Umbilical cord (tissue), 2 donors: ENCODE measurements at places on chromosomes 7 and 10. TPM values are rescaled to one million over a fixed set of nuclear protein-coding genes. Genes with fewer than 3 reads are reported as not detected.

DNA sequence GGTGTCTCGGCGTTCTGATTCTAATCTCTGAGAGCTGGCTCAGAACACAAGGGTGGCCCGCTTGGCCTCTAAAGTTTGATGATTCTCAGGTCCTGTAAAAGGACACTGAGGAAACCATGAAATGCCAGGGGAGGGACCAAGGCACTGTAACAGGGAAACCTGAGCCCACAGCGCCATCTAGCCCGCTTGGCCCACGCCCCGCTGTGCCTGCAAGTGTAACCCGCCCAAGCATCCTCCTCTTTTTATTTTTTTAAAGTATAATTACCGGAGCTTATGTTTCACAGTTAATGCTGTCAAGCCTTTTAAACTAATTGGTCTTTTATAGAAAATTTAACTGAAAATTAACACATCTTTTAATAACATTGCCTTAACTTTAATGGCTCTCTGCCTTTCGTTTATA lies 734.7 kb downstream of the KCNMA1 start:
- DNase-seq: no peak

The ZNF394 gene
- total RNA-seq: 35.6 TPM

- DNase-seq: no peak
Observed at GRCh38 chr7:114856625-114857024, 65.3 kb upstream of the MDFIC start.

The COPS6 gene
- 19.5 TPM for total RNA-seq

DNA sequence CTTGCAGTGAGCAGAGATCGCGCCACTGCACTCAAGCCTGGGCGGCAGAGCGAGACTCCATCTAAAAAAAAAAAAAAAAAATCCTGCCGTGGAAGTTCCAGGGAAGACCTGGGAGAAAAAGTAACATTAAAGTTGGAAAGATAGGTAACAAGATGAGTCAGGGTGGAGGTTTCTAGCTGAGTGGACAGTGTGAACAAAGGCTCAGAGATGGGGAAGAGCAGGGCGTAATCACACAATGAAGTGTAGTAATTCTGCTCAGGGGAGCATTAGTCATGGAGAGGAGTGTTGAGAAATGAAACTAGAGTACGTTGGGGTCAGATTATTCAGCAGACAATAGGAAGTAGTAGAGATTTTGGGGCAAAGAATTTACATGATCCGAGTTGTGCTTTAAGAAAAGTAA lies 21.6 kb upstream of the WASL start:
- DNase-seq: no peak

DNA sequence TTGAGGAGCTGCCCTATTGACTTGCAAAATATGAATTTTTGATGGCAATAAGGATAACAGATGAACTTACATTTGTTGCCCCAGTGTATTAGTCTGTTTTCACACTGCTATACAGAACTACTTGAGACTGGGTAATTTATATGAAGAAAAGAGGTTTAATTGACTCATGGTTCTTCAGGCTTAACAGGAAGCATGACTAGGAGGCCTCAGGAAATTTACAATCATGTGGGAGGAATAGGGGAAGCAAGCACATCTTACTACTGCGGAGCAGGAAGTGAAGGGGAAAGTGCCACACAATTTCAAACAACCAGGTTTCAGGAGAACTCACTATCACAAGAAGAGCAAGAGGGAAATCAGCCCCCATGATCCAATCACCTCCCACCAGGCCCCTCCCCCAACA lies 57.9 kb downstream of the ZNF22 start:
- DNase-seq: no peak

- no peak for DNase-seq
Observed at GRCh38 chr7:38743899-38744298, 112.7 kb upstream of the AMPH start.

The CLCN1 gene
- not detected for total RNA-seq

- no peak for DNase-seq
Observed at GRCh38 chr7:129864042-129864441, 88.7 kb downstream of the UBE2H start.

DNA sequence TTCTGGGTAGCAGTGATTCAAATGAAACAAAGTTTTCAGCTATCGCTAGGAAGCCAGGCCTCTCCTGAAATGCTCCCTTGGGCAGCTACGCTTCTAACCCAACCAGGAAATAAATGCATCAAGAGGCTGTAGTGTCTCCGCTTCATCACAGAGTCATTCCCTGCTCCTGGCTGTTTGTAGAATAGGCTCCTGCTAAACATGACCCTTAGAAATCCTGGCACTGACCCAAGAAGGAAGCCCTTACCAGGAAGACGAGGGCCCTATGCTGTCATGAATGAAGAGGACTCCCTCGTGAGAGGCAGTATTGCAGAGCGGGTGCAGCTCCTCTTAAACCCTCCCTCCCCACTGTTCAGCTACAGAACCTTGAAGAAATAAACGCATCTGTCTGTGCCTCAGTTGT lies 48.3 kb downstream of the NOD1 start:
- no peak for DNase-seq

- no peak for DNase-seq
Observed at GRCh38 chr10:44056206-44056605, 328.7 kb downstream of the CXCL12 start.

The MYO3A gene
- 4.3 TPM for total RNA-seq

The LRGUK gene
- total RNA-seq: 0.48 TPM

DNA sequence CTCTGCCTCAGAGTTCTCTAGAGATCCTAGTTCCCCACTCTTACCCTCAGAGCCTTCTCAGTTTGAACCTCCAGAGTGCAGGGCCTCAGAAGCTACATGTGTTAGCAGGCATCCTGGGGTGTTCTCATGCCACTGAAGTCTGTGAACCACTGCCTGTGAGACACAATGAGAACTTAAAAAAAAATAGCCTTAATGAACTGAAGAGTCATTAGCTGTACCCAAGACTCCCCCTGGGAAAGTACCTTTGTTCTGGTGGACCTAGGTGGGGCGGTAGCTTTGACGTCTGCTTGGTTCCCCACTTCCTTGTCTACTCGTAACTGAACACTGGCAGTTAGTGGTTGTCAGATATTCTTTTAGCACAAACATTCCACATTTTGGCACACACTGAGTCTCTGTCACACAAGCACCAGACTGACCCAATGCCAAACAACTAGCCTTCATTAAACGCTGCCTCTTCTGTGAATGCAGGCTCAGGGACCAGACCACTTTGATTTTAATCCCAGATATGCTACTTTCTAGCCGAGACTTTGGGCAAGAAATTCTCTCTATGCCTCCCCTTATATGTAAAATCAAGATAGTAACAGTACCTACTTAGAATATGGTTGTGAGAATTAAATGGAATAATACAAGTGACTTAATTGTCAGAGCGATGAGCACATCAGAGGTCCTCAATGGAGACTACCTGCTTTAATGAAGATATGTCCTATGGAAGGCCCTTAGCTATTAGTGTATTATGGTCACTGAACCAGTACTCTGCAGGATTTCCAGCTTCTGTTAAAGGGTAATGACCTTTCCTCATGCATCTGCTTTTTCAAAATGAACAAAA lies 75.3 kb upstream of the CC2D2B start:
- no peak for DNase-seq

DNA sequence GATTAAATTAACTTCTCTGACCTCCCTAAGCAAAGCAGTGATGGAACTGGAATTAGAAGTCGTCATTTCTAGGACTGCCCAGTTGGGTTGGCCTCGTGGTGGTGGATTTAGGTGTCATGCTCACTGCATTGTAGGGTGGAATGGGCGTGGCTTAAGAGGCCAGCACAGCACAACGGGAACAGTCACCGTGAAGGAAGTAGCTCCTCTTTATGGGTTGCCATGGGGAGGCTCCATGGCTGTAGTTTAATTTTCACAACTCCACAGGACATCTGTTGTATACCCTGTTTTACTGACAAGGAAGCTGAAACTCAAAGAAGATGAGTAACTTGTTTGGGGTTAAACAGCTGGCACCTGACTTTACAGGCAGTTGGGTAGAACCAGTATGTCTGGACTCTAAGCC lies 208.3 kb downstream of the CELF2 start:
- DNase-seq: no peak

The MAGI2 gene
- 51.5 TPM for total RNA-seq

The EFCAB10 gene
- total RNA-seq: 0.48 TPM

DNA sequence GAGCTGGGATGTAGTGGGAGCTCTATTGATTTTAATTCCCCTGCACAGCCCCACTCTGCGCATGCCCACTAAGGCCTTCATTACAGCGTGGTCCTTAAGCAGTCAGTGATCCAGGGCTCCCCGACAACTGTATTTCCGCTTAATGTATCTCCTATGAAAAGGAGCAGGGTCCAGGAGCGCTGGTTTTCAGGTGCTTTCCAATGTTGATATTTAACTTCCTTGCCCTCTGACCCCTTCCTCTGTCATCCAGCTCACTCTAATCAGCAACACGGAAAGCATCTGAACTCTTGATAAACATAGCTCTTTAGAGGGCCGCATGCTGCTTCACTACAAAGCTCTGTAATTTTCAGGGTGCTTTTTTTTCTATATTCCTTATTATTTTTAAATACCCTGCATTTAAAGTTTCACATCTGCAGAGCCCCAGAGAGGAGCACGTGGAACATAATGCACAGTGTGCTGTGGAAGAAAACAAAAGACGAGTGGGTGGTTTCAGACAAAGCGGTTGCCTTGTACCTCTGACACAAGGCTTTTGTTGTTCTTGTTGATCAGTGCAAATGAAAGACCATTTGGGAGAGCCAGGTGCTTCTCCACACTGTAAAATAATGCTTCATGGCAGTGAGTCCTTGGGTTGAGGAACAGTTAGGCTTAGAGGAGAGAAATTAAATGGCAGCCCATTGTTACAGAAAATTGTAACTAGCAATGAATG lies 465.9 kb upstream of the CELF2 start:
- no peak for DNase-seq

The GRID2IP gene
- total RNA-seq: 0.96 TPM

DNA sequence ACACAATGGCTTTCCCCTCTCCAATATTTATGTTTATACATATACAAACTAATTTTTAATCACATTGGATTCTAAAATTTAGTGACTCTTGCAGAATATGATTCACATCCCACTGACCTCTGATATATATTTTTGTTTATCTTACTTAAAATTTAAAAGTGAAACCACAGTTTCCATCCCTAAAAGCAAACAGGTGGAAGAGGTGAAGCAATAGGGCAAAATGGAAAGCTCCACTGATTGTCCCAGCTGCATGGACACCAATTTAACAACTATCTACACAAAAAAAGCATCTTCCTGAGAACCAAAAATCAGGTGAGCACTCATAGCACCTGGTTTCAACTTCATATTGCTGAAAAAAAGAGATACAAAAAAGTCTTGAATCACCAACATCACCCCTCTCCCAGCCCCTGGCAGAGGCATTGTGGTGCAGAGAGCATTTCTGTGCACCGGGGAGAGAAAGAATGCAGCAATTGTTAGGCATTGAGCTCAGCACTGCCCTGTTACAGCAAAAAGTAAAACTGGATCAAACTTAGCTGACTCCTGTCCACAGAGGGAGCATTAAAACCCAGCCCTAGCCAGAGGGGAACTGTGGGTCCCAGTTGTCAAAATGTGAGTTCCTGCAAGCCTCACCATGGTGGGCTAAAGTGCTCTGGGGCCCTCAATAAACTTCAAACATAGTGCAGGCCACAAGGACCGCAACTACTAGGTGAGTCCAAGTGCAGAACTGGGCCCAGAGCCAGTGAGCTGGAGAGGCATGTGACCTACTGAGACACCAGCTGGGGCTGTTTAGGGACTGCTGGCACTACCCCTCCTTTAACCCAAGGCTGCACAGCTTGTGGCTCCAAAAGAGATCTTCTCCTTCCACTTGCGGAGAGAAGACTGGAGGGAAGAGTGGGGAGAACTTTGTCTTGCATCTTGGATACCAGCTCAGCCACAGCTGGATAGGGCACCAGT lies 92.1 kb downstream of the SIRT1 start:
- no peak for DNase-seq

DNA sequence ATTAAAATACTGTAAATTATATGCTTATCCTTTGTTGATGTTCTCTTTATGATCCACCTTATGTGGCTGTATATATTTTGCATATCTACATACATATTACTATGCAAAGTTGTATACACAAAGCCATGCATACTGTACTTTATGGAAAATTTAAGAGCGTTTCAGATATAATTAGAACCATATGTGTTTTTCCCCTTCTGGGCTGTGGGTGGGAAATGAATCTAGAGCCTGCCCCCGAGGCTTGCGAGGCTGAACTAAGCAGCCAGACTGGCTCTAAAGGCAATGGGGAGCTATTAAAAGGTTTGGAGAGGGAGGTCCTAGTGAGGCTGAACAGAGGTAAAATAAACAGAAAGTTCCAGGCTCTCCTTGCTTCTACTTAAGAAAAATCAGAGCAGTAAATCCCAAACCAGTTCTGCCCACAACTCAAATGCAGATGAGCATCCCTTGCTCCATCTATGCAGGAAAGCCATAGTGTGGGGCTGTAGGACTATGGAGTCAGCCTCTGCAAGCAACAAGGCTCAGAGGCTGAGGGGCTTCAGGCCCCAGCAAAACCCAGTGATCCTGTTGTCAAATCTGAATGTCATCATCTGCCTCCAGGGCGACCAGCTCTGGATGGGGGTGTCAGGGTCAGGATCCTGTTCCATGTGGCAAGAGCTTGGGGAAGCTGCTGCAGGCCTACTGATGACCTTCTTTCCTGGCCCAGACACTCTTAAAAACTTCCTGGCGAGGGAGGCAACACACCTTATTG lies 14.1 kb upstream of the DDIT4 start:
- peak; percentile 93 for DNase-seq

DNA sequence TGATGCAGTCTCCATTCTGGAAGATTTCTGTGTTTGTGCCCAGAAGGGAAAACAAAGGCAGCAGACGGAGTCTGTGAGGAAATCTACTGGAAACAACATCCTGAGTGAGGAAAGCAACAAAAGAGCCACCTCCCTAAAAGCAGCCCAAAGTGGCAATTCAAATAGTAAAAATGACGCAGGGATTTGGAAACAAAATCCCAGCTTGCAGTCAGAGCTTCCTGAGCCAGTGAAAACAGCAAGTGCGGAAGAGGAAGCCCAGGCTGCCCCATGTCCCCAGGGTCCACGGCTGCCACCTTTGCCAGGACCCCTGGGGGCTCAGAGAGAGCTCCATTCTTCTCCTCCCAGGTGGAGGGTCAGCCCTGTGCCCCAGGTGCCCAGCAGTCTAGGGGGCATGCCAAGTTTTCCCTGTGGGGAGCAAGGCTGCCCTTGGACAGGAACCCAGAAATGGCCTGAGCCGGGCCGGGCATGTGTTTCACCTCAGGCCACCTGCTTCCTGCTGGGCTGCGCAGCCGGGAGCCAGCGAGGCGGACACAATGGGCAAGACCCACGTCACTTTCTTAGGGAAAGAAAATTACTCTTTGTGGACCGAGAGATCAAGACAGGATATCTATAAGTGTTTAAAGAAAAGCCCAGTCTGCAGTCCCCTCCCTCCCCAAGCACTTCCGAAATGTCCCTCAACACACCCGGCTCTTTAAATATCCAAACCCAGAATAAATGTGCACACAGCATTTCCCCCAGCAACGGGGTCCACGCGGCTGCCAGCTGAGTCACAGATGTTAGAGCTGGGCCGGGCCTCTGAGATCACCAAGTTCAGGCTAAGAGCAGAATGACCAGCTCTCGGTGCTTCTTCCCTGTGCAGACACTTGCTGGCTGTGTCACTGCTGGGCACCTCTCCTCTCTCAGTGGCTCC lies 231.1 kb downstream of the ARHGAP12 start:
- DNase-seq: peak; percentile 93

GRCh38 chr7:73560109-73560835 lies 2.8 kb upstream of the BCL7B start:
- peak; percentile 26 for DNase-seq

- peak; percentile 59 for DNase-seq
Observed at GRCh38 chr10:59362144-59362958, at the start of gene FAM13C. Gene FAM13C, minus strand, starts transcription at chr10:59362549. Its CDS starts 89 bp downstream, at chr10:59362460.
